Upper lobe of left lung (tissue), 6 donors: ENCODE measurements at places on chromosomes 6 and 20. TPM values are rescaled to one million over a fixed set of nuclear protein-coding genes. Genes with fewer than 3 reads are reported as not detected.

GRCh38 chr6:140561701-140562100, 1187.3 kb upstream of the CITED2 start:
- no peak for DNase-seq

The EFCAB8 gene
- 0.29 TPM for total RNA-seq

DNA sequence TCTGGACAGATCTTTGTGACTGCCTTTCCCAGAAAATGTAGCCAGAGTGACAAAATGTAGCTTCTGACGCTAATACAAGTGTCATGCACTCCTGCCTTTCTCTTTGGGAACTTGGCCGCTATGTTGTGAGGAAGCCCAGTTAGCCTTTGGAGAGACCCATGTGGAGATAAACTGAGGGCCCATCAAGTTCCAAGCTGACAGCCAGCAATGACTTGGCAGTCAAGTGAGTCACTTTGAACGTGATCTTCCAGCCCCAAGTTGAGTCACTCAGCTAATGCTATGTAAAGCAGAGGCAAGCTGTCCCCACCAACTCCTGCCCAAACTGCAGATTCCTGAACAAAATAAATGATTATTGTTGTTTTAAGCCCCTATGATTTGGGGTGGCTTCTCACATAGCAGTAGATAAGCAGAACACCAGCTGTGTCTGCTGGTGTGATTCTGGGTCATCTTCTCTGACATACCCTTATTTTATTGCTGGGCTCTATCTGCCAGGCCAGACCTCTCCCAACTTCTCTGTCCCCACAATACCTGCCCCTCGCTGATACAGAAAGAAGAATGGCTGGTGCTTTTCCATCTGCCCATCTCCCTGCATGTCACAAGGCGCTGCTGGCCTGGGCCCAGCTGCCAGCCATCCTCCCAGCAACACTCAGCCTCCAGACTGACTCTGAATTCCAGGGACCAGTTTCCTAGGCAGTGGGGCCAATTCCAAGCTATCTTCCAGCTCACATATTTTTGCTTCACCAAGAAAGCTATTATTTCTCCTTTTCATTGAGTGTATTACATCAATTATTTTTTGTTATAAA, 274.8 kb downstream of the LRFN2 start:
- DNase-seq, result no peak

DNA sequence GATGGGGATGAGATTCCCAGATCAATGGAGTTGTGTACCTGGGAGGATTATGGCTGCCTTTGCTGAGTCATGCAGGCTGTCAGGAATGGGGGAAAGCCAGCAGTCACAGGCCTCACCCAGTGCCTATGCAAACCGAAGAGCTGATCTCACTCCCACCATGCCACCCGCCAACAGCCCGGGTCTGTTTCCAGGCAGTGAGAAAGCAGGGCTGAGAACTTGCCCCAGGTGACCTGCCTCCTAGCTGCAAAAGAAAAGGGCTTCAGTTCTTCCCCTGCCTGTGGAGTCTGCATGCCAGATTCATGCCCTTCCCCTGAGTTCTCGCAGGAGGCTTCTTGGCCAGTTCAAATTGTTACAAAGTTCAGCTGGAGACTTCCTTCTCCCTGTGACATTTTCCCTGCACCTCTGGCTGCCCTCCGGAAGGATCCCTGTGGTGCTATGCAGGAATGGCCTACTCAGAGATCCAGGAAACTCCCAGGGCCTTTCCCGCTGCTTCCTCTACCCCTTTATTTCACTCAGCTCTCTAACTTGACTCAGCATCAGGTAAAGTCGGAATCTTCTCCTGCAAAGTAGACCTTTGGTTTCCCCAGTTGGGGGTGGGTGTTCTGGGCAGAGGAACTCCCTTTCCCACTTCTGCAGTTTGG, 71.5 kb upstream of the B3GAT2 start:
- peak; percentile 5 for DNase-seq

The MEI4 gene
- total RNA-seq, result not detected
